Lung (tissue), 17 donors: ENCODE measurements at places on chromosomes 12 and 14.

GRCh38 chr12:132445884-132446632 lies 43.9 kb upstream of the FBRSL1 start:
- no peak overlapping the region for H3K27ac ChIP-seq
- H3K27me3 ChIP-seq, result no peaks in the 10 kb centered on the region
- H3K4me3 ChIP-seq, result no peak overlapping the region
- peak; percentile 63 for DNase-seq
- no peaks in the 10 kb centered on the region for H3K36me3 ChIP-seq

DNA sequence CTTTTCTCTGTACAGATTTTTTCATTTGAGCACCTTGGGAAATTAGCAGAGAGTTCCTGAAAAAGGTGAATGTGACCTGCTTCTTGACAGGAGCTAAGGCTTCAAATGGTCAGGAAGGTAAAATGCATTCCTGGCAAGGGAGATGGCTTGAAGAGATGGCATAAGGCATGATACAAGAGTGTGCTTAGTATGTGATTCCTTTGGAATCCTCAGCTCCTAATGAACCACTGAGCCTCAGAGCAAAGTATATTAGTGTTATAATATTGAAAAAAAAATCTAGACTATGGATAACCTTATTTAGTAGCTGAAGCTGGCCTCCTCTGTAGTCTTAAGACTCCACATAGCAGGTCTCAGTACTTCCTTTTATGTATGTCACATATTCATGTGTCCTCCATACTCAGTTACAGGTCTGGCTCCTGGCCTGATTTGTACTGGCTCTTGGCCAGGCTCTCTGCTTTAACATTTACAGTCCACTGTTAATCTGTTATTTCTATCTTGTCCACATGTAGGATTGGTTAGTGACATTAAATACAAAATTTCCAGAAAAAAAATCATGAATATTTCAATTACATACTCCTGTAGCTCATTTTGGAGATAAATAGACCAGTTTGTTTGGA lies 17.9 kb downstream of the TOGARAM1 start:
- no peak for DNase-seq
- H3K27ac ChIP-seq, result no peak overlapping the region
- no peaks in the 10 kb centered on the region for H3K27me3 ChIP-seq
- no peaks in the 10 kb centered on the region for H3K4me1 ChIP-seq

- H3K36me3 ChIP-seq, result peaks cover 14% of the 10 kb centered on the region
- no peak overlapping the region for H3K4me3 ChIP-seq
- H3K4me1 ChIP-seq, result peaks cover 2% of the 10 kb centered on the region
- H3K27me3 ChIP-seq, result no peaks in the 10 kb centered on the region
- H3K27ac ChIP-seq, result no peak overlapping the region
These were observed 73.2 kb downstream of the CEP83 start for GRCh38 chr12:94386422-94386821.

- H3K27me3 ChIP-seq, result no peaks in the 10 kb centered on the region
- H3K27ac ChIP-seq, result peak overlapping the region; percentile 43
- no peak for DNase-seq
- no peaks in the 10 kb centered on the region for H3K36me3 ChIP-seq
- H3K4me3 ChIP-seq, result no peak overlapping the region
These were observed 111.2 kb upstream of the SLC38A2 start for GRCh38 chr12:46483572-46484395.

GRCh38 chr14:75418850-75419768 lies 8.7 kb upstream of the JDP2 start:
- peak overlapping the region; percentile 56 for H3K27ac ChIP-seq
- no peaks in the 10 kb centered on the region for H3K36me3 ChIP-seq
- no peak overlapping the region for H3K4me3 ChIP-seq

- H3K27ac ChIP-seq, result no peak overlapping the region
- peaks cover 2% of the 10 kb centered on the region for H3K4me1 ChIP-seq
- no peak for DNase-seq
- H3K4me3 ChIP-seq, result no peak overlapping the region
- H3K36me3 ChIP-seq, result no peaks in the 10 kb centered on the region
These were observed 93.7 kb upstream of the EEA1 start for GRCh38 chr12:93022603-93023340.

- H3K4me1 ChIP-seq, result no peaks in the 10 kb centered on the region
- H3K36me3 ChIP-seq, result peaks cover 15% of the 10 kb centered on the region
- no peak overlapping the region for H3K27ac ChIP-seq
- no peak overlapping the region for H3K4me3 ChIP-seq
- no peak for DNase-seq
These were observed 25.8 kb downstream of the PLEKHG3 start for GRCh38 chr14:64730061-64730440.

DNA sequence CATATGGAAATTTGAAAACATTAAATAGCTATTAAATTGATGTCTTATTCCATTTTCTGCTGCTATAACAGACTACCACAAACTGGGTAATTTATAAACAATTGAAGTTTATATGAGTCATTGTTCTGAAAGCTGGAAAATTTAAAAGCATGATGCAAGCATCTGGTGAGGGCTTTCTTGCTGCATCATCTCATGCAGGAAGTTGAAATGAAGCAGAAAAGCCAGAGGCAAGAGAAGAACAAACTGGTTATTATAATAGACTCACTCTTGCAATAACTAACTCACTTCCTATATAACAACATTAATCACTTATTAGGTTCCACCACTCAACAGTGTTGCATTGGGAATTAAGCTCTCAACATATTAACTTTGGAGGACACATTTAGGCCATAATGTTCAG lies 1277.4 kb downstream of the LRFN5 start:
- no peak overlapping the region for H3K4me3 ChIP-seq
- no peak for DNase-seq
- H3K36me3 ChIP-seq, result no peaks in the 10 kb centered on the region
- H3K4me1 ChIP-seq, result no peaks in the 10 kb centered on the region
- H3K27ac ChIP-seq, result no peak overlapping the region
- H3K27me3 ChIP-seq, result no peaks in the 10 kb centered on the region

DNA sequence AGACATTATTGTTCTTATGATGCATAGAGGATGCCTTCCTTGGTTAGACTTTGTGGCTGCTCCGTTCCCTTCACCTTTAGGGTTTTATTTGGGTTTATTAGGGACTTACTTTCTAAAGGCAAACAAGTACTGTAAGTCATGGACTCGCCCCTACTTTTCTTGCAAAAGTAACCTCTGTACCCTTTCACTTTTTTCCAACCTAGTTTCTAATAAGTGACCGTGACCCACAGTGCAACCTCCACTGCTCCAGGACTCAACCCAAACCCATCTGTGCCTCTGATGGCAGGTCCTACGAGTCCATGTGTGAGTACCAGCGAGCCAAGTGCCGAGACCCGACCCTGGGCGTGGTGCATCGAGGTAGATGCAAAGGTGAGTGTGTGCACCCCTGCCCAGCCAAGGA lies 72.7 kb downstream of the SMOC1 start:
- H3K27ac ChIP-seq, result no peak overlapping the region
- H3K4me1 ChIP-seq, result no peaks in the 10 kb centered on the region
- H3K36me3 ChIP-seq, result no peaks in the 10 kb centered on the region
- peak overlapping the region; percentile 5 for H3K4me3 ChIP-seq
- no peaks in the 10 kb centered on the region for H3K27me3 ChIP-seq

DNA sequence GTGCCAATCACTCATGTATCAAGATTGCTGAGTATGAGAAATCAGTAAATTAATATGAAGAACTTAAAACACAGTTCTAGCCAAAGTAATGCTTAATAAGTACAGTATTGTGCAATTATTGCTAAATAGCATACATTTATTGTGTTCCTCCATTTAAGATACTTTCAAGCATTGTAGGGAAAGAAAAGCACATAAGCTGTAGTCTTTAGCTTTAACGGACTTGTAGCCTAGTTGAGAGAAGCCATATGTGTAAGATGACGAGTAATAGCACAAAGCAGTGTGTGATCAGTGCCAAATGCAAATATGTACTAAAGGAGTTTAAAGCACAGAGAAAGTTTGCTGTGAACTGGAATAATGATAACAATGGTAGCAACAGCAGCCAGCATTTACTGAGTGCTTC lies 38.1 kb downstream of the ETV6 start:
- no peak overlapping the region for H3K4me3 ChIP-seq
- no peaks in the 10 kb centered on the region for H3K36me3 ChIP-seq
- H3K27ac ChIP-seq, result no peak overlapping the region
- peak; percentile 85 for DNase-seq
- peaks cover 13% of the 10 kb centered on the region for H3K4me1 ChIP-seq

DNA sequence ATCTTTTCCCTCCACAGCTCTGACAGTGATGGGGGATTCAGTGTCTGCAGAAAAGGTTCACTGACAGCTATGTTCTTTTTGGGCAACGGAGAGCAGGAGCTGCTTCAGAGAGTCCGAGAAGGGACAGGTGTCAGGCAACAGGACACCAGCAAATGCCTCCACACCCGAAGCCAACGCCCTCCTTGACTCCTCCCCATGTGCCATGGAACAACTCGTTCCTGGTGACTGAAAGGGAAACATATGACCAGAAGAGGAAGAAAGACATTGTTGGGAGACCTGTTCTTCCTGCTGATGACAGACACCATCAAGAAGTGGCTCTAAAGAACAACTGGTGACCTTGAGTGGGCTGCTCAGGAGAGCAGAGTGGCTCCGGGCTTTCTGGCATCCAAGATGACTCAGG lies 172.3 kb upstream of the NOS1 start:
- H3K27ac ChIP-seq, result no peak overlapping the region
- no peak for DNase-seq
- no peaks in the 10 kb centered on the region for H3K36me3 ChIP-seq
- H3K27me3 ChIP-seq, result no peaks in the 10 kb centered on the region
- H3K4me1 ChIP-seq, result peaks cover 5% of the 10 kb centered on the region

DNA sequence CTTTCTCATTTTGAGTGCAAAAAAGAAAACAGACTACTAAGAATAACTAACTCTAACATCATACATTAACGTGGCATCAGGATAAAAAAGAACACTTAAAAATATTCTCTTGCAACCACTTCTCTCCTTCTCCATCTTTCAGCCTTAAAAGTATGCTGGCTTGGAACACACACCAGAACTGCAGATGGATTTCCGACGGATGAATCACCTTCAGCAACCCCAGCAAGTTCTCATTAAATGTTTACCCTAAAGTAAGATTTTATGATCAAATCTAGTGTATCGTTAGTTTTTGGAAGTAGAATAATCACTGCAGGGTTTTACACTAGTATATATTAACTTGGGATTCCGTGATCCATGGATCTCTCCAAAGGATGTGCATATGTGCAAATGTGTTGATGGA lies 1.2 kb downstream of the NEK9 start:
- H3K4me3 ChIP-seq, result no peak overlapping the region
- peaks cover 6% of the 10 kb centered on the region for H3K4me1 ChIP-seq
- H3K36me3 ChIP-seq, result no peaks in the 10 kb centered on the region
- H3K27ac ChIP-seq, result no peak overlapping the region

GRCh38 chr14:70538087-70538486 lies 3.3 kb upstream of the ADAM20 start:
- no peaks in the 10 kb centered on the region for H3K4me1 ChIP-seq
- H3K4me3 ChIP-seq, result no peak overlapping the region
- H3K27ac ChIP-seq, result no peak overlapping the region

DNA sequence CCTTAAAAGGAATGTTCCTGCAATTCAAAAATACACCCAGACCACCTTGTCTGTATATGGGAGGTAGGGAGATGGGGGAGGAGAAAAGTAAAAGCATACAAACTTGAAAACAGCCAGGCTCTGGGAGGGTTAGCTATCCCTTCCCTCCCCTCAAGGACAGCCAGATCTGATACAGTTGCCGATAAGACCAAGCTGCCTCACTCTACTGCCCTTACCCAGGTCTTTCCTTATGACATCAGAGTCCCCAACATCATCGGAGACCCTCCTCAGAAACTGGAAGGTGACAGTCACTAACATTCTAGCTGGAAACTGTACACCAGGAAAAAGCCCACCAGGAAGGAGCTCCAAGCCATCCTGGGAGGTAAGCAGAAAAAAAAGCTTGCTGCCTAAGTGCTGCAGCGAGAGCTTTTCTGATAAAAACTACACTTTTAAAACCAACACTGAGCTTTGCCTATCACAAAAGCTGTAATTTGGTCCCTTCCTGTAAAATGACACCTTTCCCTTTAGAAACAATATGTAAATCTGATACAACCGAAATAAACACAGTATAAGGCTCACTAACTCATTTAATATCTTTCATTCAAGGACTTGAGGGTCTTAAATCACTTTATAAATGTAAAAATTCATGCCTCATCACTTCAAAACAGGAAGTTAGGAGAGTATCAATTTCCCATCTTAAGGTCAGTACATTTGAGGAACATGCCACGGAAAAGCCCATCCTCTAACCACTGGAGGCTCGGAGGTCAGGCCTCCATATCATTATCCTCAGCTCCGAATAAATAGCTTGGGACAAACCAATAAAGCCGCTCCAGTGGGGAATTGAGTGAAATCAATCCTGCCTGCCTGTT lies 20.4 kb upstream of the PLEKHH1 start:
- no peak overlapping the region for H3K27ac ChIP-seq
- no peak for DNase-seq
- no peak overlapping the region for H3K4me3 ChIP-seq
- H3K36me3 ChIP-seq, result no peaks in the 10 kb centered on the region
- peaks cover 7% of the 10 kb centered on the region for H3K4me1 ChIP-seq

- no peaks in the 10 kb centered on the region for H3K27me3 ChIP-seq
- H3K36me3 ChIP-seq, result no peaks in the 10 kb centered on the region
- H3K4me3 ChIP-seq, result no peak overlapping the region
These were observed 250.4 kb upstream of the SLC16A7 start for GRCh38 chr12:59345406-59345805.

DNA sequence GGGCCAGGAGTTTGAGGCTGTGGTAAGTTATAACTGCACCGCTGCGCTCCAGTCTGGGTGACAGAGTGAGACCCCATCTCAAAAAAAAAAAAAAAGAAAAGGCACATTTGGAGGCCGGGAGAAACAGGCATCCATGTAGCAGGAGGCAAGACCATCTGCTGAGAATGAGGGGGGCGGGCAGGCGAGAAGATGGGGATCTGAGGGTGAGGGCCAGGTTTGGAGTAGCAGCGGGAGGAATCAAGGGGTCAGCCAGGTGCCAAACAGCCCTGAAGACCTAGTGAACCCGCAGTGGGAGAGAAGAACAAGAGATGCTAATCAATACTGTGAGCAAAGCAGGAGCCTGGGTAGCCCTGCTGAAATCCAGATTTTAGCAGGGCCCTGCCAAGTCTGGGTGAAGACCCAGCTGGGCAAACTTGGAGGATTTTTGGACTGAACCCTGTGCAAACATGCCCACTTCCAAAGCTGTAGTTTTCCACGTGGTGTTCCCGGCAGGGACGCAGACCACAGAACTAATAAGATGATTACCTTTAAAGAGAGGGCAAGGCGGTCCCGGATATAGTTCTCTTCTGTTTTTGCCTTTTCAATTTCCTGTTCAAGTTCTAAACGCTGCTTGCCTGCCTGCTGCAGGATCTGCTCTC lies 61.0 kb downstream of the NIN start:
- no peak for DNase-seq
- peaks cover 27% of the 10 kb centered on the region for H3K36me3 ChIP-seq
- H3K4me1 ChIP-seq, result no peaks in the 10 kb centered on the region
- no peaks in the 10 kb centered on the region for H3K27me3 ChIP-seq
- no peak overlapping the region for H3K27ac ChIP-seq

GRCh38 chr14:88631091-88631490 lies 68.3 kb downstream of the ZC3H14 start:
- H3K27me3 ChIP-seq, result no peaks in the 10 kb centered on the region
- H3K27ac ChIP-seq, result no peak overlapping the region
- no peak overlapping the region for H3K4me3 ChIP-seq
- DNase-seq, result no peak

GRCh38 chr14:81946834-81947798 lies 413.5 kb upstream of the SEL1L start:
- no peak overlapping the region for H3K4me3 ChIP-seq
- no peak overlapping the region for H3K27ac ChIP-seq
- H3K36me3 ChIP-seq, result no peaks in the 10 kb centered on the region
- DNase-seq, result no peak
